Gastrocnemius medialis (tissue), 4 donors: ENCODE measurements at places on chromosomes 3 and 15. TPM values are rescaled to one million over a fixed set of nuclear protein-coding genes. Genes with fewer than 3 reads are reported as not detected.
A peak's percentile ranks its signal among the peaks of the same experiment; 100 is the strongest.

IL20RB gene
- total RNA-seq, result 0.38 TPM

DNA sequence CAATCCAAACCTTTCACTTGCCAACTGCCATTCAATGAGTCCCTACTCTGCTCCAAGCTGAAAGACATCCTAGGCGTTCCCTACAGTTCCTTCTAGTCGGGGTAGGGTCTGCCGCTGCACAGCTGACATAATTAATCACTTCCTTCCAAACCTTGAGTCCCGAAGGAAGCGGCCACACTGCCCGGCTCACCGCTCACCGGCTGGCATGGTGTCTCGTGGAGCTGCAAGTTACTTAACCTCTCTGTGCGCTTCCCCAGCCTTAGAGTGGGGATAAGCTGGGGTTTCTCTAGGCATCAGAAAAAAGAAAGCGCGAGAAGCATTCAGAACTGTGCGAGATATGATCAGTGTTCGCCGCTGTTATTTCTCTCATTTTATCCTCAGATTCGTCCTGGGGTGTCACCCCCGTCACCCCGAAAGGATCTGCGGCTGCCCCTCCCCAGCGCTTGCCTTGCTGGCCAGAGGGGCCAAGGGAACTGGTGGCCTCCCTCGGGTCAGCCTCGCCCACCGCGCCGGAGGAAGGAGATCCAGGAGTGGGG is 748 bp downstream of the MRPS25 start:
- H3K27ac ChIP-seq, result peak overlapping the region; percentile 94
- peaks cover 20% of the 10 kb centered on the region for H3K4me1 ChIP-seq
- no peak for DNase-seq
- H3K27me3 ChIP-seq, result no peaks in the 10 kb centered on the region

- H3K27ac ChIP-seq, result no peak overlapping the region
- no peaks in the 10 kb centered on the region for H3K36me3 ChIP-seq
These were observed 9.2 kb downstream of the SH2D7 start for GRCh38 chr15:78101423-78102105.

GOLGA6A gene
- not detected for total RNA-seq

- no peak for DNase-seq
- no peaks in the 10 kb centered on the region for H3K27me3 ChIP-seq
- H3K27ac ChIP-seq, result no peak overlapping the region
These were observed 6.3 kb upstream of the DUT start for GRCh38 chr15:48324949-48325348.

- H3K27ac ChIP-seq, result peak overlapping the region; percentile 96
- peaks cover 49% of the 10 kb centered on the region for H3K4me1 ChIP-seq
- DNase-seq, result no peak
- peak overlapping the region; percentile 96 for H3K4me3 ChIP-seq
- no peaks in the 10 kb centered on the region for H3K36me3 ChIP-seq
These were observed 525 bp downstream of the NPTN start for GRCh38 chr15:73632670-73633058.

GAP43 gene
- total RNA-seq, result 0.20 TPM

- no peaks in the 10 kb centered on the region for H3K27me3 ChIP-seq
- no peak overlapping the region for H3K27ac ChIP-seq
- no peaks in the 10 kb centered on the region for H3K4me1 ChIP-seq
- no peak for DNase-seq
- no peaks in the 10 kb centered on the region for H3K36me3 ChIP-seq
These were observed 36.9 kb upstream of the GNB4 start for GRCh38 chr3:179488213-179488612.

KLF15 gene
- 157 TPM for total RNA-seq

GRCh38 chr3:114404590-114404989 is 110.8 kb downstream of the TIGIT start:
- no peaks in the 10 kb centered on the region for H3K27me3 ChIP-seq
- no peak overlapping the region for H3K4me3 ChIP-seq

GRCh38 chr3:186002884-186003472 is 65.2 kb upstream of the TRA2B start:
- no peak overlapping the region for H3K4me3 ChIP-seq
- no peaks in the 10 kb centered on the region for H3K4me1 ChIP-seq
- H3K36me3 ChIP-seq, result no peaks in the 10 kb centered on the region
- DNase-seq, result no peak
- no peaks in the 10 kb centered on the region for H3K27me3 ChIP-seq
- H3K27ac ChIP-seq, result no peak overlapping the region

EIF4G1 gene
- 474 TPM for total RNA-seq

GXYLT2 gene
- total RNA-seq, result 0.94 TPM

DNA sequence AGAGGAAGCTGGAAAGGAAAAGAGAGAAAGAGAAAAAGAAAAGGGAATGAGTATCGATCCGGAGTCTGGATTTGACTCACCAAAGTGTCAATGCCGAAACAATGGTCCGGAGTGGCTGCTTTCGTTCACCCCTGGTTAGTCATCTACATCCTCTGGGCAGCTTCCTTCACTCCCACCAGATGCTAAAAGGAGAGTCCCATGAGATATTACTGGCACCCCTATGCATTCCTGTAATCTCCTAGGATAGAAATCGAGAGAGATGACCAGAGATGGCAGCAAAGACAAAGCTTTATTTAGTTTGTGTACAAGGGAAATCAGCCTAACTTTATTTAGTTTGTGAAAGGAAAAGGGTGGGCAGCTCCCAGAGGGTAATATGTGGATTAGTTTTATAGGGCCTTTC is 622.2 kb downstream of the ZPLD1 start:
- no peak for DNase-seq
- H3K36me3 ChIP-seq, result no peaks in the 10 kb centered on the region
- H3K4me3 ChIP-seq, result no peak overlapping the region
- no peak overlapping the region for H3K27ac ChIP-seq

DNA sequence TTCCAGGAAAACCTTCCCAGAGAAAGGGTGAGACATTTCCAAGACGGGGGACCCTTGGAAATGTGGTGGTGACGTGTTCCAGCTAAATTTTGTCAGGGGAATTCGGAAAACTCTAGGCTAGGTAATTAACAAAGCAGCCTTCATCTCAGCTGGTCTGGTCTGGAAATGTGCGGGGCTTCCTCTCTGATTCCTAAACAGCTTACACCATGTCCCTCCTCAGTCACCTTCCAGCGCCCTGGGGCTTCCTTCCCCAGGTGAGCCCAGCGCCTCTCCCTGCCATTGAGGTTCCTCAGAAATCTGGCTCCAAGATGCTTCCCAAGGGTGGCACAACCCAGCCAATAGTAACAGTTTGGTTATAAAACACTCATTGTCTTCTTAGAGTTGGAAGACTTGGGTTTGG is 571 bp downstream of the ACAD9 start:
- DNase-seq, result no peak
- peaks cover 6% of the 10 kb centered on the region for H3K36me3 ChIP-seq
- H3K4me3 ChIP-seq, result peak overlapping the region; percentile 64
- peak overlapping the region; percentile 96 for H3K27ac ChIP-seq
